ENCODE measurements at places on chromosomes 4 and X. TPM values are rescaled to one million over a fixed set of nuclear protein-coding genes. Genes with fewer than 3 reads are reported as not detected.

MSMO1 gene
- 173 TPM for total RNA-seq

COL4A6 gene
- total RNA-seq = 3.1 TPM

SUPT20HL1 gene
- not detected for total RNA-seq

MMRN1 gene
- 6.8 TPM for total RNA-seq

CORIN gene
- 0.88 TPM for total RNA-seq

UNC5C gene
- total RNA-seq = 0.16 TPM

RS1 gene
- not detected for total RNA-seq

RPL34 gene
- 1,021 TPM for total RNA-seq

SH2D1A gene
- 0.16 TPM for total RNA-seq

HDAC8 gene
- 17.9 TPM for total RNA-seq

ABLIM2 gene
- total RNA-seq = 20.1 TPM

LPAR4 gene
- total RNA-seq = not detected

PHEX gene
- 0.36 TPM for total RNA-seq

SCML2 gene
- total RNA-seq = 0.64 TPM

TASL gene
- 0.16 TPM for total RNA-seq

FNIP2 gene
- 10.2 TPM for total RNA-seq

DRP2 gene
- 0.04 TPM for total RNA-seq

TCEAL5 gene
- not detected for total RNA-seq

RGN gene
- 0.20 TPM for total RNA-seq

SYP gene
- 0.36 TPM for total RNA-seq

F8A3 gene
- 2.3 TPM for total RNA-seq

SPANXN3 gene
- total RNA-seq = not detected

UCHL1 gene
- 2.1 TPM for total RNA-seq
